NCI-H146 (cell line): ENCODE measurements at places on chromosomes 11 and 22.
A peak's percentile ranks its signal among the peaks of the same experiment; 100 is the strongest.

- DNase-seq: no peak
Measured at GRCh38 chr11:63237413-63237812, 6.0 kb downstream of the SLC22A25 start.

DNA sequence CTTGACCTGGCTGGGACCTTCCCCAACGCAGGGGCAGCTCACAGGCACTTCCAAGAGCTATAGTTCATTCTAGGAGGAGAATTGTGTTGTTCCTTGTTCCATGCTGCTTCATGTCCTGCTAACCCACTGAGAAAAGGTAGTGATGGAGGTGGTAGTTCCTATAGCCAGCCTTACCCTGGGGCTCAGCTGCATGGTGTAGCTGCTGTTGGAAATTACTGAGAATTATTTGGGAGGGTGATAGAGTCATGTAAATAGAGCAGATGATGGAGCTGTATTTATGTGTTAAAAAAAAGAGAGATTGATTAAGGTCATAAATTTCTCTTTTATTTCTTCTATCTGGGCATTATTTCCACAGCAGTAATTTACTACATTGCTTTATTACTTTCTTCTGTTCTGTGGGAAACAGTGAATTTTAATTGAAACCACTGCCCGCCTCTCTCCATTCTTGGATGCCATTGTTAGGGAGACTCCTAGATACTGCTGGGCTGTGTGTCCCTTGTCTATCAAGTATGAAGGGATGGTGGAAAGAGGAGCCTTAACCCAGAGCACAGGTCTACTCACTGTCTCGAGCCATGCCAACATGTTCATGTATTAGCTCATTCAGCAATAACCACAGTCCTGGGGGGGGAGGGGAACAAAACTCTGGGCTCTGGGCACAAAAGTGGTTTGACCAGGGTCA, 309.2 kb downstream of the FAT3 start:
- DNase-seq: no peak

- peak; percentile 68 for DNase-seq
Measured at GRCh38 chr11:45752106-45752505, 52.8 kb upstream of the SLC35C1 start.

GRCh38 chr22:32353292-32353691, 4.4 kb upstream of the RFPL3 start:
- no peak for DNase-seq

DNA sequence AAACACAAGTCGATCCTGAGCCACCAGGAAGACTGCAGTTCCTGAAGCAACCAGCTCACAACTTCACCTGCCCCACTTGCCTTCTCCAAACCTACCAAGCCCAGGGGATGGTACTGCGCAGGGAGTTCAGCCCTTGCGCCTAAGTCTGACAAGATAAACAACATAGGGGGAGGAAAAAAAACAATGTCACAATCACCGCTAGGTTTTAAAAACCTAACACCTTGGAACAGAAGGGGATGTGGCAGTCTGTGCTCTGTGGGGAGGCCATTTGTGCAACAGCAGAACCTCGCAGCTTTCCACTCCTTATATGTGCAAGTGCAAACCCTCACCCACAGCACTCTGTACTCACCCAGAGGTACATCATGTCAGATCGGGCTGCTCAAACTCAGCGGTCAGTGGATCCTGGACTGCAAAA, 134.2 kb downstream of the RBFOX2 start:
- no peak for DNase-seq

- DNase-seq: no peak
Measured at GRCh38 chr22:50481440-50482106, at the start of gene ADM2. Gene ADM2, plus strand, starts transcription at chr22:50481543. Its CDS starts 305 bp downstream, at chr22:50481848.

DNA sequence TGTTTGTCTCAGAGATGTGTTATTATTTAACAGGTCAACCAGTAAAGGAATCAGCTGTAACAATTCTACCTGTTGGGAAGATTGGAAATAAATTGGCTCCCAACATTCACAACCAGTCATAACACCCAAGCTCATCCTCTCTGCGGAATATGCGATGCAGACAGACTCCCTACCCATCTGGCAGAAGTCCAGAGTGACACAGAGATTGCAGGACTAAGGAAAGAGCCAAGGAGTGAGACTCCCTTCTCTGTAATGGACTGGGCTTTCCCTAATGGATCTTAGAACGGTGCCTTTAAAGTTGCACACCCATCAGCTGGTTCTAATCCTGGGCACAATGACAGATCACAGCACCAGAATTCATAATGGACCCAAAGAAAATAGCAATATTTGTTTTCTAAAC, 27.8 kb upstream of the UBASH3B start:
- no peak for DNase-seq

- DNase-seq: no peak
Measured at GRCh38 chr11:105986554-105986953, 35.5 kb downstream of the MSANTD4 start.

DNA sequence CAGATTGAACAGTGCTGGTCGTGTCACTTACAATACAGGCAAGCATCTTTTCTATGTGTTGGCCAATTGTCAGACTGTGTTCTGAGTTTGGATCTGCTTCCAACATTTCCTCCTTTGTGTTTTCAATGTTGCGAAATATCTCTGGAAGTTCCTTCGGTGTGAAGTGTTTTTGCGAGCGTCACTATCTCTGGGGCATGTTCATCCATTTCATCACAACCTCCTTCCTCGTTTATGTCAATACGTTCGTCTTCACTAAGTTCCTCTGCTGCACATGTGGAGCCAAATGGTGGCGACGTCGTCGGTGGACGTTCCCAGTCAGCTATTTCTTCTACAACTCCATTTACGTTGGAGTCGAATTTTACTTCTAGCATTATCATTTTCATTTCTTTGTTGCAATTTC, 100.2 kb upstream of the LMO1 start:
- no peak for DNase-seq

GRCh38 chr22:42341779-42342178, 71.3 kb upstream of the TCF20 start:
- no peak for DNase-seq

DNA sequence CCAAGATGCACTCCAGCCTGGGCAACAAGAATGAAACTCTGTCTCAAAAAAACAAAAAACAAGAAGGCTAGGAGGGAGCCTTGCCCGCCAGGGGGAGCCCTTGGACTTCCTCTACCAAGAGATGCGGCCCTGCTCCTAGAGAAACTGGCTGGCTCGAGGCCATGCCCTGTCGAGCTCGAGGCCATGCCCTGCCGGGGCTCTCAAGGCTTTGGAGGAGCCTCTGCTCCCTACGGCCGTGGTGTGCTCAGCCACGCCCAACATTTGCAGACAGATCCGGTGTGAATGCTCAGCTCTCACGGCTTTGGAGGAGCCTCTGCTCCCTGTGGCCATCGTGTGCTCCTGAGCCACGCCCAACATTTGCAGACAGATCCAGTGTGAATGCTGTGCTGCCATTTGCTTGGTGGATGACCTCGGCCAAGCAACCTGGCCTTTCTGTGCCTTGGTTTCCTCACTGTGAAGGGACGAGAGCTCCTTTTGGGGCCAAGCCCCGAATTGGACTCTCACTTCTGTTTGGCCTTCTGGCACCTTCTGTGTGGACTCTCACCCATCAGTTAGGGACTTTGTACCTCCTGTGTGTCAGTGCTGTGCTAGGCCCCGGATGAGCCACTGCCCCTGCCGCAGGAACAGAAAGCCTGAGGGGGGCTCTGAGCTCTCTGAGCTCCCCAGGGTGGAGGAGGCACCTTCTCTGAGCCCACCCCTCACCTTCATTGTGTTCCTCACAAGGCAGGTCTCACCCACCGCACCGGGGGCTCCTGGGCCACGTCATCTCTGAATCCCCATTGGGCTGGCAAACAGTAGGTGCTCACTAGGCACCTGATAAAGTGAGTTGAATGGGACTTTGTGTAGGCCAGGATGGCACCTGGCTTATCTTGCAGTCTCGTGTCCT, 14.1 kb downstream of the C11orf24 start:
- DNase-seq: peak; percentile 89

DNA sequence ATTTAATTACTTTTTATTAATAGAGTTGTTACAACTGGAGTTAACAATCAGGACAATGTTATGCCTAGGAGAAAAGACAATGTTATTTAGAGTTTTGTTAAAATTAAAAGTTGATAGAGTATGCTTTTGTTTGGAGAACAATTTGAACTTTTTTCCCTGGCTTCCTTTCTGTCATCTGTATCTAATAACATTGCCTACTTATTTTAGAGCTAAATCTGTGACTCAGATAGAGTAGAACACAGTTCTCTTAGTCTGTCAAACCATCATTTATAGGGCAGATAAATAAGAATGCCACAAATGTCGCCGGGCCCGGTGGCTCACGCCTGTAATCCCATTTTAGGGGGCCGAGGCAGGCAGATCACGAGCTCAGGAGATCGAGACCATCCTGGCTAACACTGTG, 28.9 kb upstream of the YAP1 start:
- no peak for DNase-seq

DNA sequence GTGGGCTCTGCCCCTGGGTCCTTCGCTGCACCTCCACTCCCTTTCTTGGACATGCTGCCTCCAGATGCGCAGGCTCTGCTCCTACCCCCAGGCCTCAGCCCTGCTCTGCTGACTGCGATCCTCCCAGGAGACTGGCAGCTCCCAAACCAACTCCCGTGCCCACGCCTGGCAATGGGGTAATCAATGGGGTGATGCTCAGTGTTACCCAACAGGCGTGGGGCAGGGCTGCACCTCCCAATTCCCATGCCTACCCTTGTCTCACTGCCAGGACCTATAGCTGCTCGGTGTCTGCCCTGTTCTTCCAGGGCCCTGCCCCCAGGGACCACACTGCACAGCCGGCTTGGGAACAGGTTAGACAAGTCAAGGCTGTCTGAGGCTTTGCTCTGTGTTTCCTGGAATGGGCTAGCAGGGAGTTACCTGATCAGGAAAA, at the start of gene ALDH3B2:
Gene ALDH3B2 (minus strand): TSS at position 182 of the 430 bp plus-strand sequence. CDS start 7,688 bp downstream, outside the sequence.
- DNase-seq: no peak

DNA sequence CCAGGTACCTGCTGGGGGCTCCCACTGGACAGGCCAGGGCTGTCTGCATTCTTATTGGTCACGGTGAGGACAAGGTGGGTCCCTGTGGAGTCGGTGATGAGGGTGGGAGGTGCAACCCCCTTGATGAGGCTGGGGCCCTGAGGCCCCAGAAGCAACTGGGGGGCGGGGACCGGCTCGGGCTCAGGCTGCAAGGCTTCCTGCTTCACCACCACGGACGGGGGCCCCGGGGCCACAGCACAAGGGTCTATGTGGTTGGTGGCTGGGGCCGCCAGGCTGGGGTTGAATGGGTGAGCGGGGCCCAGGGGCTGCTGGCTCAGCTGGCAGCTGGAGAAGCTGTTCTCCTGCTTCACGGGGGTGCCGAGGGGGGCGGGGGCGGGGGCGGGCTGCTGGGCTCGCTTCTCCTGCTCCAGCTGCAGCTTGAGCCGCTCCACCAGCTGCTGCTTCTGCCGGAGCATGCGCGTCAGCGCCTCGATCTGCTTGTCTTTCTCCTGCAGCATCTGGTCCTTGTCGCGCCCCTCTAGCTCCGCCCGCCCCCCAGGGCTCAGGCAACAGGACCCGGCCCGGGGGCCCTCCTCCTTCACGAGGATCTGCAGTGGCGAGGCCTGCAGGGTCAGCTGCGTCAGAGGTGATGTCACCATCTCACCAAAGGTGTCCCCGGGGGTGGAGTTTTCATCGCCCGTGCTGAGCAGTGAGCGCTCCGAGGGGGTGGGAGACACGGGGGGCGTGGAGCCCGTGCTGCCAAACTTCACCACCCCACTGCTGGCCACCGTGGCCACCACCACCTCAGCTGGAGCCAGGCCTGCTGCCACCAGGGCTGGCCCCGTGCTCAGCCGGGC, 48.2 kb downstream of the SGSM3 start:
- no peak for DNase-seq

DNA sequence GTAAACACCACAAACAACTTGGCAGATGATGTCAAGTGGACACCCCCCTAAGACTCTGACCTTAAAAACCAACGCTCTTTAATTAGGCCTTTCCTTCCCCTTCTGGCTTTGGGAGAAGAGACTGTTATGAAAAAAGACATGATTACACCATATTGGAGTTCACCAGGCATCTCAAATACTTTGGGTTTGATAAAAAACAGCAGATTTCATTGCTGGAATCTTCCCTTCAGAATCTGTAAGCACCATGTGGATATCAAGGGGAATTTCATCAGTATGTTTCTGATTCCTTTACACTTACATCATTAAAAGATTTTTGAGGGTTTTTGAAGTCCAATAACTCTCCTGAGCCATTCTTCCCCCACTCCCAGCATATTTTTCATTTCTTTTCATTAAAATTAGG, 85.6 kb downstream of the KIRREL3 start:
- no peak for DNase-seq

DNA sequence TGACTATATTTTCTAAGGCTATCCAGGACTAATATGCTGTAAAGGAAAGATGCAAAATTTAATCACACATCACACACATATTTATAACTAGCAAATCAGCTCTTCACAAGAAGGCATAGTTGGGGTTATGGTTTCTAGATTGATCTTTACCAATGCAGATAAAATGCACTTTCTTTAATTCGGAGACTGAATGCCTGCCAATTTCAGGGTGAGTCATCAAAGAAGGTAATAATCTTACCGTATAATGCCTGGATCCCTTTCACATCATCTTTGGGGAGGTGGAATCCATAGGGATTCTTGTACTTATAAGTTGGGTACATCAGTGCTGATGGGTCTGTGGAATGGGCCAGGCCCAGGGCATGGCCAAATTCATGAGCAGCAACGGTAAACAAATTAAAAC, 16.4 kb downstream of the MMP20 start:
- no peak for DNase-seq

- no peak for DNase-seq
Measured at GRCh38 chr11:73597336-73597955, 466 bp downstream of the FAM168A start.

GRCh38 chr11:126597041-126597440, 241.6 kb downstream of the ST3GAL4 start:
- no peak for DNase-seq

DNA sequence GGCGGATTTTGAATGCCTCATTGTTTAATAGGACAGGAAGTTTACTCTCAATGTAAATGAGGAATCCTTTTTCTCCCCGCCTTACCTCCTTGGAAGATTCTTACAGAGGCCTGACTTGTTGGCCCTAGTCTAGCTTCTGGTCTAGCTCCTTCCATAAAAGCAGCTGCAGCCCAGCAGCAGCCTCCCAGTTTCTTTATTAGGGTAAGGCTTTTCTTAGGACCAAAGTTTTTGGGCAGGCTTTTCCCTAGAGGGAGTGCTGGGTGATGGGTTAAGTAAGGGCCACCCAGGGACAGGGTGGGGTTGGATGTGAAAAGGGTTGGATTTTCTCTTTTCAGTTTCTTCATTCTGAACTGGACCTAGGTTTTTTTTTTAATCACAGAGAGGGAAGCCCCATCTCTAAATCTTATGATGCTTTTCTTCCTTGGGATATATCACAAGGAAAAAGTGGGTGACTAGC, 49.7 kb downstream of the LIF start:
- no peak for DNase-seq

GRCh38 chr11:46034041-46034440, 87.2 kb downstream of the PHF21A start:
- no peak for DNase-seq

GRCh38 chr22:36660510-36660840, 43.1 kb downstream of the CACNG2 start:
- no peak for DNase-seq

- peak; percentile 37 for DNase-seq
Measured at GRCh38 chr11:65479184-65480145, 19.4 kb upstream of the MALAT1 start.

GRCh38 chr11:111913997-111914396, 1.5 kb downstream of the HSPB2 start:
- DNase-seq: peak; percentile 20

- DNase-seq: no peak
Measured at GRCh38 chr22:11629661-11630385, 3898.2 kb upstream of the OR11H1 start.
